Left renal cortex interstitium (tissue), 4 donors: ENCODE measurements at places on chromosomes 1 and 21.
A peak's percentile ranks its signal among the peaks of the same experiment; 100 is the strongest.

DNA sequence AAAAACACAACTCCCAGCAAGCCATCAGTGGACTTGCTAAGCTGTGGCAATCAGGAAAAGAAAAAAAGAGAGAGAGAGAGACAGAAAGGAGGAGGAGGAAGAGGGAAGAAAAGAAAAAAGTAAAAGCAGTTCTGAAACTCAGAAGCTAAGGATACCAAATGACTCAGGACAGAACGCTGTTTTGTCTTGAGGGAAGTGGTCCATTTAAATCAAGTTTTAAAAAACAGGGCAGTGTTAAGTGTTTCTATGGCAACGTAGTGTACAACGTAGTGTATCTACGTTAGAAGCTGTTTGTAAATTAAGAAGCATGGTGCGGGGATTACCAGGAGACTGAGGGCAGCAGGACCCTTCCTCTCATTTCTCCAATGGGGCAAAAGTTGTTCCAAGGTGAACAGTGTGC is 5.8 kb downstream of the ADORA3 start:
- no peak for DNase-seq

DNA sequence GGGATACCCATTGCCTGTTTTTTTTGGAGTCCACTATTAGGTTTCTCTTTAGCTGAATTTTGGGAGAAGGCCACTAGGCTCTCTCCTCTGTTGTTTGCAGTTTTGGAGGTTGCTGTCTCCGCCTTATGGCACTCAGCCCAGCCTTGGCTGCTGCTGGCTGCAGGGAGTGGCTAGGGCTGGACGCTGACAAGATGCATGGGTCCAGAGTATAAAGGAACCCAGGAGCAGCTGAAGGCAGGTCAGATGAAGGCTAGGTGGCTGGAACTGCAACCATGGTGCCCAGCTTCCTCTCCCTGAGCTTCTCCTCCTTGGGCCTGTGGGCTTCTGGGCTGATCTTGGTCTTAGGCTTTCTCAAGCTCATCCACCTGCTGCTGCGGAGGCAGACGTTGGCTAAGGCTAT is at the start of gene CYP4B1:
Gene CYP4B1 (plus strand): TSS at position 237 of the 400 bp plus-strand sequence. CDS start 36 bp downstream, at position 273.
- DNase-seq = no peak

GRCh38 chr1:53705446-53706096 is 33.4 kb downstream of the GLIS1 start:
- no peak for DNase-seq

GRCh38 chr21:18146820-18147219 is 97.8 kb upstream of the CHODL start:
- DNase-seq = no peak

GRCh38 chr1:236560213-236560771 is 36.5 kb downstream of the LGALS8 start:
- no peak for DNase-seq

- no peak for DNase-seq
Measured at GRCh38 chr1:230121950-230122349, 54.9 kb downstream of the GALNT2 start.

DNA sequence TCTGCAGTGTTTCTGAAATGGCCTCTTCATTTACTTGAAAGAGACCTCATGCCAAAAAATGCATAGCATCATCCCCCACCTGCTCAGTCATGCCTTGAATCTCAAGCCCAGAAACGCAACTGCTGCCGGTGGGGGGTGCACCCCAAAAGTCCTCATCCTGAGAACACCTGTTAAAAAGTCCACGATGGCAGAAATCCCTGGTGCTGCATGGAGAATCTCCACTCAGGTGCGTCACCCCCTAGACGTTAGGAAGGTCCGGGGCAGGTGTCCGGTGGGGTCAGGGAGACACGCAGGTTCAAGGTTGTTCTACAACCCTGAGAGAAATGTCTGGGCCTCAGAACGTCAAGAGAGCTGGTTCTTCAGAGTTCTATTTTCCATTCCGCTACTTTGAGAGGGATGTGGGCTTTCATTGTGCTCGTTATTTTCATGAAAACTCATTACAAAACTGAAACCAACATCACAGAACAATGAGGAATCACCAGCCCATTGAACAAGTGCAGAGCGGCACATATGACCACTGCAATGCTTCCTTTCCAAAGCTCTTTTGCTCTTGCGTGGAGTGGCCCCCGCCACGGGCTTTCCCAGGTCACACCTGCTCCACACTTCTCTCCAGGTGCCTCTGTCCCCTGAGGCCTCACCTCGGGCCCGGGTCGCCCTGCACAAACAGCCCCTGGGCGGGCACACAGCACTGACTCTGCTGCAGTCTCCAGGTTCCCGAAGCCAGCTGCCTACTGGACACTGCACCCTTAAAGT is 201.9 kb downstream of the TOMM20 start:
- no peak for DNase-seq

DNA sequence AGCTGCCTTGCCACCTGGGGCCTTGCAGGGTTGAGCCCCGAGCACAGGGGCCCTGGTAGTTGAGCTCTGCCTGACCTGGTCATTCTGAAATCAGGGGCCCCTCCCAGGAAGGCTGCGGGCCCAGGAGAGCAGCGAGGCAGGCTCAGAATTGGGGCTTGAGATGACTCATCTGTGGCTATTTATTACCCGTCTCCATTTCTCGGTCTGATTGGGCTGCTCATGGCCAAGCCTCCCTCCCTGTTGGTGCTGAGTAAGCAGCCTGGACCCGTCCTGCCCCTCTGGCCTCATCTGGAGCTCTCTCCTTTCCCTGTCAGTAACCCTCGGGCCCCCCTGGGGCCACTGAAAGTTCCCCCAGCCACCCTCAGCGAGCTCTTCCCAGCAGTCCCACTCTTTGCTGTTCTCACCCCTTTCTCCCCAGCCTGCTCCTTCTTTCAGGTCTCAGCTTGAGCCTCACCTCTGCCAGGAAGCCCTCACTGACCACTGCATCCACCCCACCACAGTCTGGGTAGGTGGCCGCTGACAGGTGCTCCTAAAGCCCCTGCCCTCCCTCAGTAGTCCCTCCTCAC is 11.0 kb upstream of the TNFRSF8 start:
- no peak for DNase-seq

- no peak for DNase-seq
Measured at GRCh38 chr21:32578107-32578691, 7.1 kb downstream of the TCP10L start.

DNA sequence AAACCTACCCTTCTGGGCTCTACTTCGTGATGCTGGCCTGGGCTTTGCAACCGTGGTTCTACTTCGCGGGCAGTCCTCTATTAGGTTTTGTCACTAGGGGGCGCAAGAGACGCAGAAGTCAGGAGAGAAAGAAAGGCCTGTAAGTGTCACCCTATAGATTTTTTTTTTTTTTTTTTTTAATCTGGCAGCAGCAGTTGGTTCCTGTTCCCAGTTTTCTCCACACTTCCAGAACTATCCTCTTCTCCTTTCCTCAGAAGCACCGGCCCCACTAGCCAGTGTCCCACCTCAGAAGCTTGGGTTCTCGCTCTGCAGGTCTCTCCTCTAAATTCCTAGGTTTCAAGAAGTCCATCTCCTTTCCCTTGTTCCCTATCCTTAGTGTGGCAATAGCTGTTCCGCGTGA is 9.1 kb upstream of the LCE2D start:
- peak; percentile 40 for DNase-seq

- no peak for DNase-seq
Measured at GRCh38 chr1:238329671-238330070, 438.9 kb upstream of the ZP4 start.

GRCh38 chr1:57046462-57046861 is 80.6 kb upstream of the C8B start:
- no peak for DNase-seq

DNA sequence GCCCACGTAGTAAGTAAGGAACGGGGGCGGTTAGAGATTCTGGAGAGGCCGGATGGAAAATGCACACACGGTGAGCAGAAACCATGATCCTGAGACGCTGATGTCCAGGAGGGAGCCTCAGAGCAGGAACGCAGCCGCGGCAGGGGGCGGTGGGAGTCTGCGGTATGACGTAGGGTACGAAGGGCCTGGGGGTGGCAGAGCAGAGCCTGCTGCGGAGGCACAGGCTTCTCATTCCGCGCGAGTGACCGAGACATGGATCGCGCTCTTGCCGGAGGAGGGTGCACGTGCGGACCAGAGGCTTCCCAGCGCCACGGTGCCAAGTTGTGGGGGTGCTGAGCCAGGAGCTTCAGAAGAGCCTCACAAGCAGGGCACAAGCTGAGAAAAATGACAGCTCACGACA is 176.2 kb downstream of the KIF26B start:
- no peak for DNase-seq

DNA sequence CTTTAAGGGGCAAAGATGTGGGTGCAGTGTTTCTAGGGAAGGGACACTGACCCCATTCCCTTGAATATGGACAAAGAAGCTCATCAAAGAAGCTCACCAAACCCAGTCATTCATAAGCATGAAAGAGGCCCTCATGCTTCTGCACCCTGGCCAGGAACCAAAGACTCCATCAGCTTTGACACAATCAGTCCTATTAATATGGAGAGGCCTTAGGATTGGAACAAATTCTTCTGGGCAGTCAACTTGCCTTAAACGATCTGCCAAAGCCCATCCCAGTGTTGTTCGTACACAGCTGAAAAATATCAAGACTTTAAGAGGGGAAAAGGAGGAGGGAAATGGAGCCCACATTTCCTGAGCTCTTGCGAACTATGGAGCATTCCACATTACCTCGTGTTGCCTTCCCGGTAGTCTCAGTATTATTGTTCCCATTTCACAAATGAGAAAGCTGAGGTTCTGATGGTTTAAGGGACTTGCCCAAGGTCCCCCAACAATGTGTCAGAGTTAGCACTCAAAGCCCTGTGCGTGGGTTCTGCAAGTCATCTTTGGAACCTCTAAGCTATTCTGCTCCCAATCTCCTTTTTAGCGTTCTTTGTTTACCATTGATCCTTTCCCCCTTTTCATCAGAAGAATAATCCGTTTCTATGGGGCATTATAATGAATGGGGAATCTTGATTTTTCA is 161.9 kb downstream of the ZBTB18 start:
- DNase-seq = no peak

- DNase-seq = no peak
Measured at GRCh38 chr1:87213135-87213515, 115.6 kb upstream of the LMO4 start.

GRCh38 chr1:12088607-12089006 is 25.5 kb downstream of the TNFRSF8 start:
- no peak for DNase-seq

DNA sequence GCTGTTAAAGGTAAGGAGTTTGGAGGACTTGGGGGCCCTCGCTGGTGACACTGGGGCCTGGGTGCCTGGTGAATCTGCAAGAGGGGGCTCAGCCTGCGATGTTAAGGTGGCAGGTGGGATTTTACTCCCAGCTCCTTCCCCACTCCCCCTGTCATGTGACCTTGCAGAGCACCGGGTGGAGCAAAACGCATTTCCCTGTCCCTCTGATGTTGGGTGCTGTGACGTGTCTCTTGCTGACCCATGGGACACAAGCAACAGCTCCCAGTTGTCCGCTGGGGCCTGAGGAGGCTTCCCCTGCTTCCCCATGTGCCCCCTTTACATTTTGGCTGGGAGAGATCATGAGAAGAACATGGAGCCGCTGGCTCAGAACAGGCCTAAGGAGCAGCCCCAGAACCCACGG is 319.0 kb downstream of the MATN1 start:
- no peak for DNase-seq

DNA sequence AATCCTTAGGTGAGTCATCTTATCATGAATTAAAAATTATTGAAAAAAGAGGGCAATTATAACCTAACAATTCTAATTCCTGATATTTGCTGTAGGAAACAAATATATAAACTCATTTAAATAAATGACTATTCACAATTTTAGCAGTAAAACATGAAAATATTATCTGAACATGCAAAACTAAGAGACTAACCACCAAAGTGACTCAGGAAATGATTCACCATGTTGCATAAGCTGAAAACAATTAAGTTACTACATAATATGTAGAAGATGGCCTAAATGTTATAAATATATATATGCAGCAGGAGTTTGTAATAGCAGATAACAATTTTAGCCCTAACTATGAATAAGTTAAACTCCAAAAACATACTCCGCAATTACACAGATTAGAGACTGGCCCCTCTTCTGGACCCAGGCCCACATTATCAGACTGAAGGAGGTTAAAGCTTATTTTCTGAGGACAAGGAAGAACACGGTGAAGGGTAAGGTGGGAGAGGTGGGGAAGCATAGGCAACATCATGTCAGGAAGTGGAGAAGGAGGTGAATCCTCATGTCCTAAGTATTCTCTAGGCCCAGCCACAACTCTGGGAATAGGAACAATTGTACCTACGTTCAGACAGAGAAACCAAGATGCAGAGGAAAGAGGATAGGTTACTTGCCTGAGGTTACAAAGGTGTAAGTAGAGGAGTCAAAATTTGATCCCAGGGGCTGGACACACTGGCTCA is 15.6 kb upstream of the AIM2 start:
- no peak for DNase-seq

- DNase-seq = no peak
Measured at GRCh38 chr1:69494221-69494620, 73.5 kb upstream of the LRRC7 start.

GRCh38 chr1:151867321-151867720 is 13.8 kb upstream of the THEM5 start:
- DNase-seq = no peak
